ENCODE measurements at places on chromosomes 7 and 10. TPM values are rescaled to one million over a fixed set of nuclear protein-coding genes. Genes with fewer than 3 reads are reported as not detected.

Gene NEURL1
- 1.6 TPM for total RNA-seq

Gene CFAP43
- total RNA-seq = not detected

Gene C10orf105
- total RNA-seq = 0.52 TPM

Gene ABCB1
- total RNA-seq = 2.7 TPM

Gene NXPH1
- total RNA-seq = not detected

Gene TBC1D12
- 0.15 TPM for total RNA-seq

Gene ADK
- total RNA-seq = 36.8 TPM

All from activated CD4-positive, alpha-beta T cell treated with anti-CD3 and anti-CD28 coated beads, Interleukin-2, amount 10 ng/mL, durations not matched to agents 7 days and 5 days (primary cell).